Hematopoietic multipotent progenitor cell (in vitro differentiated cells): ENCODE measurements at places on chromosomes 3 and 15.

- DNase-seq = no peak
Observed at GRCh38 chr15:95795386-95795785, 535.1 kb upstream of the NR2F2 start.

DNA sequence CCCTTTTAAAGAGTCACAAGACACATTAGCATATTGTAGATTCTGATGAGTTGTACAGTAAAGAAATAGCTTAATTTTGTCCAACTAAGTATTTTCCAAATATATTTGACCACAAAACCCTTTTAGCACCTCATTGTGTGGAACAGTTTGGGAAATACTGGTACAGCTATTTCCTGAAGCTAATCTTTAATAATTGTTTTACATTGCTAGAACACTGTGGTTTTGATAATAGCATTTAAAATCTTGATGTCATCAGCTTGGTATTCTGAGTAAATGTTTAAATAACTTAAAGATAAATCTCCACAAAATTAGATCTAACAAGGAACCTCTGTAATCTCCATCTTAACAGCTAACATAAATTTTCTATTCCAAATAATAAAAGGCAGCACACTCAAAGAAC lies 140.0 kb upstream of the MLF1 start:
- DNase-seq = no peak

DNA sequence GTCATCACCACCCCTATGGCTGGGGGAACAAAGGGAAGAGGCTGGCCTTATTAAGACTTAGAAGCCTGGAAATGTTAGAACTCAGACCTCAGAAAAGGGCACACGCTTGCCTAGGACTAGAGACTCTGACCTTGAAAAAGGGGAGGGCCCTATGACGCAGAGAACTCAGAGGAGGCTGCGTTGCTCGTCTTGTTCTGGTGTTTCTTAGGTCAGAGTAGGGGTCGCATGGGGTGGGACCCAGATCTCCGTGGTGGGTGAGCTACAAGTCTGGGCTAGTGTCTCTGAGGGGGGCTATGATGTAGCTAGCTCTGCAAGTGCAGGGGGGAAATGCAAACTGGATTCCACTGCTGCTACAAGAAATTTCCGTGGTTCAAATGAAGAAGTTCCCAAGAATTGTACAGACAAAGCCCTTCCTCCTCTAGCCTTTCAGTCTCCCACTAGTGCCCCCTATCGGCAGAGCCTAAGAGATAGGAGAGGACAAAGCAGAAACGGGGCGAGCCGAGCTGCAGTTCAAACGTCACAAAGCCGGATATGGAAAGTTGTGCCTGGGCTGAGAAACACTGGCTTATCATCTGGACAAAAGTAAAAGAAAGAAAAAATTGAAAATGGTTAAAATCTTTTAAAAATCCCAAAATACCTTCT lies 392.9 kb upstream of the ROBO2 start:
- no peak for DNase-seq

- no peak for DNase-seq
Observed at GRCh38 chr3:118577055-118577777, 457.4 kb downstream of the IGSF11 start.

GRCh38 chr15:38904298-38904697 lies 339.7 kb upstream of the RASGRP1 start:
- no peak for DNase-seq

- no peak for DNase-seq
Observed at GRCh38 chr3:33425453-33425852, 14.8 kb downstream of the UBP1 start.

DNA sequence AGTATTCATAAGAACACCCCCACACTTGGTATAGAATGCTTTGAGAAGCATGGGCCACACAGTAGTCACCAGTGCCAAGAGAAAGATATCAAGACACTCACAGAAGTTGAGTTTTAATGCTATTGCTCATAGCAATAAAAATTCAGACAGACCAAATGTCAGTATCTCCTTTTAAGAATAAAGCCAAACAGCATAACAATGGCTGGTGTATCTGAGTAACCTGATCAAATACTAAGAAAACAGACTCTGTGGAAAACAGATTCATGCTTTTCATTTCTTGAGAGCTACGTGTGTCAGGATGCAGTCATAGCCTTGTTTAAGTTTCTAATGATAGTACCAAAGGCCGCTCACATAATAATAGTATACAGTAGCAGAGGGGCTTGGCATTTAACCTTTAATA lies 778.5 kb downstream of the MECOM start:
- DNase-seq = no peak

- no peak for DNase-seq
Observed at GRCh38 chr3:70857916-70858315, 545.5 kb upstream of the MDFIC2 start.

DNA sequence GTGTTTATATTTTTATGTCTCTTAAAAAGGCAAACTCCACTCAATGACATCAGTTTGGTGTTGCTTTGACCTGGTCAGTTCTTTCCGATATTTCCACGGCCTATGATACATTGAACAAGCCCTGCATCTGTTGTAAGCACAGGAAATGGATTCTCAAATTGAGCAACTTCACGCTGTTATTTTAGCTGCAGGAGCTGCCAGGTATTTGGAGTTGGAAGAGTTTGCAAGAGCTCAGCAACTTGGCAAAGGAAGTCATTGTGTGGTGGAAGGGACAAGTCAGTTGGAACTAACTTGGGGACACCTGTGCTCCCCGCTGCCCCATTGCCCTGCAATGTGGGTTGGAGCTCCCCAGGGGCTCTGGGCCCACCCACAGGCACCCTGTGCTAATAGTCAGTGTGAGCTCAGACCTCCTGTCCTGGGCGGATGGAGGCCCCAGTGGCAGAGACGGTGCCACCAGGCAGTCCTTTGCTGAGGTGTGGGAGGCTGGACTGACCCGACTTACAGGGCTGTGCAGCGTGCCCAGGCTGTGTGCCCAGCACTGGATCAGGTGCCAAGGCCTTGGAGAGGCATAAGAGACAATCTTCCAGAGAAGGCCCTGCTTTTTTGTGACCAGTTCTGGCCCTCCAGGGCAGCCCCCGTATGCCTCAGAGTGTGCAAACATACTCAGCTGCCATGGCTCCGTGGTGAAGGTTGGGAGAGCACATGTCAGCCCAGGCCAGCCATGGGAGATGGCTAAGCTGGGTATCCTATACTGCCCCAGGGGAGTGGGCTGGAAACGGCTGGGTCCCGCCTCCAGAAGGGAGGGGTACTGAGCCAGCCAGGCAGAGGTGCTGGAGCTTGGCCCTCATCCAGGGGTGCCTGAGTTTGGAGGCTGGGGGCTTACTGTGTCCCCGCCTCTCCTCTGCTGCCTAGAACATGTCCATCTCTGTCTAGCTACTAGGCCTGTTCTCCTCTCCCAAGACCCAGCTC lies 43.5 kb downstream of the KY start:
- no peak for DNase-seq

DNA sequence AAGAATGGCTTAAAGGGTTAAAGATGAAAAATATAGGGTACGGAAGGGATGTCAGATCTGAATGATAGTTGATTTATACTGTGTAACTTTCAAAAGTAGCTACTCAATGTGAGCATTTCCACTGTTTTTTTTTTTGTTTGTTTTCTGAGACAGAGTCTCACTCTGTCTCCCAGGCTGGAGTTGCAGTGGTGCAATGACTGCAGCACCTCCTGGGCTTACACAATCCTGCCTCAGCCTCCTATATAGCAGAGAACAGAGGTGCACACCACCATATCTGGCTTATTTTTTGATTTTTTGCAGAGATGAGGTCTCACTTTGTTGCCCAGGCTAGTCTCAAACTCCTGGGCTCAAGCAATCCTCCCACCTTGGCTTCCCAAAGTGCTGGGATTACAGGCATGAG lies 9.9 kb upstream of the PXK start:
- no peak for DNase-seq

- DNase-seq = peak; percentile 97
Observed at GRCh38 chr3:37458162-37459120, 284.1 kb upstream of the LRRFIP2 start.

- DNase-seq = no peak
Observed at GRCh38 chr3:146498002-146498736, 28.8 kb upstream of the PLSCR2 start.

- peak; percentile 22 for DNase-seq
Observed at GRCh38 chr3:169984292-169984691, 17.7 kb downstream of the SEC62 start.

GRCh38 chr15:62391641-62392262 lies 226.7 kb upstream of the C2CD4B start:
- DNase-seq = peak; percentile 33

DNA sequence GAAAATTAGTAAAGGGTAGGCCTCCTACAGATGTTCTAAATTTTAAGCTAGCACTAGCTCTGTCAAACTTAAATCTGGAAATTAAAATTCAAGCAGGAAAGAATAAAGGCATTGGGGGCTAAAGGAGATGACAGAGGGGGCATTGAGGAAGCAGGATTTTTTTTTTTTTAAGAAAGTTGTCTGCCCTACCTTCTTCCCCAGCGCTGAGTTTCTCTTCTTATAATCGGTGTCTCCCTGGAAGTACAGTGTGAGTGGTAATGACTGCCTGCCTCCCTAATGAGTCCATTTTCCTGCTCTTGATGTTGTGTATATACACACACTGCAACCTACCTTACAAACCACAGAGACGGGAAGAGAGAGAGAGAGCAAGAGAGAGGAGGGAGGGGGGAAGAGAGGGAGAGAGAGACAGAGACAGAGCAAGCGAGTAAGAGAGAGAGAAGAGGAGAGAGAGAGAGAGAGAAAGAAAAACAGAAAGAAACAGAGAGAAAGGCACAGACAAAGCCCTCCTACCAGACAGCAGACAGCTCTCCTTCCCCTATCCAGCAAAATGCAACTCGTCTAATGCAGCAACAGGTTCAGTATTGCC lies 47.0 kb downstream of the ZBTB20 start:
- DNase-seq = peak; percentile 58

GRCh38 chr3:84547207-84547606 lies 411.6 kb upstream of the CADM2 start:
- no peak for DNase-seq

- DNase-seq = no peak
Observed at GRCh38 chr3:165827883-165828282, 9.3 kb downstream of the BCHE start.

- DNase-seq = no peak
Observed at GRCh38 chr3:194497799-194498575, 11.2 kb upstream of the ATP13A3 start.

DNA sequence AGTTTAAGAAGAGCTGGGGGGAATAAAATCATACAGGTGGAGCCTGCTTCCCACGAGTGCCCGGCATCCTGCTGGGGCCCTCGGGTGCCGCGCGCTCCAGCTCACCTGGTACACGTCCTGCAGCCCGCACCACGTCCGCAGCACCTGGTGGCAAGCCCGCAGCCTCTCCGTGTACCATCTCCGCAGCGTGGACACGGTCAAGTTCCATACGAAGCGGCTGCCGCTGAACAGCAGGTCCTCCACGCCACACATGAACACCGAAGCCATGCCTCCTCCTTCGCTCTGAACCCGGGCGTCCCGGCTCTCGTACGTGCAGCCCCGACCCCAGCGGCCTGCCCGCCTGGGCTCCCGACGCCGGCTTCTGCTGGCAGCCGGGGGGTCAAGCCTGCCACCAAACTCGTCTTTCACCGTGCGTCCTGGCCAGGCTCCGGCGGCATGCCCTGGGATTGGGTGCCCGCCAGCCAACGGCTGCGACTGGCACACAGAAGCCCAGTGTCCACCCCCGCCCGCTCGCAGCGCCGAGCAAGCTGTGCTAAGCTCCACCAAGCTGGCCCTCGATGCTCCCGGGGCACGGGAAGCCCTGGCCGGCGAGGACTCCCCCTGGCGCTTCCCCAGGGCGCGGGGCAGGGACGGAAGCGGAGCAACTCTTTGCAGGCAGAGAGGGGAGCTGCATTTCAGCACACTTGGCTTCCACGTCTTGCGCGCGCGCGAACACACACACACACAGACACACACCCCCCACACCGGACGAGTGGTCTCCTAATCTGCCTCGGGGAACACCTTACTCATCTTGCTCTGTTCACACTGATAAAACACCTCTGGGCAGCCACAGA lies at the start of gene FRMD4B:
Gene FRMD4B (minus strand): TSS at position 366 of the 833 bp plus-strand sequence. CDS start 99 bp downstream, at position 267.
- DNase-seq = peak; percentile 70

DNA sequence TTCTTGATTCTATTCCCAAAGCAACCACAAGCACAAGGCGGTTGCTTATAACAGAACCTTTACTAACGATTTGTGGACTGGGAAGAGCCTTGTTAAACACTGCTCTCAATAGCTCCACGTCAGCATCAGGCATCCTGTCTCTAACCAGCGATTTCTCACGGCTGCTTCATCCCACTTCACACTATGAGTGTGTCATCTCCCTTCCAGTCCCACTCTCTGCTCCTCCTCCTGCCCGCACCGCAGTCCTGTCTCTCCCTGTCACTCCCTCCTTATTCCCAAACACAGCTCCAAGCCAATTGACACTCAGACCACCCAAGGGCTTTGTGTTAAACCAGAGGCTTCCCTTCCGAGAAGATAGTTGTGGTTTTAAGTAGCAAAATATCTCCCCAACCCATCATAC lies 94.8 kb downstream of the ABHD5 start:
- no peak for DNase-seq

GRCh38 chr3:178895178-178895789 lies 176.3 kb downstream of the ZMAT3 start:
- no peak for DNase-seq

DNA sequence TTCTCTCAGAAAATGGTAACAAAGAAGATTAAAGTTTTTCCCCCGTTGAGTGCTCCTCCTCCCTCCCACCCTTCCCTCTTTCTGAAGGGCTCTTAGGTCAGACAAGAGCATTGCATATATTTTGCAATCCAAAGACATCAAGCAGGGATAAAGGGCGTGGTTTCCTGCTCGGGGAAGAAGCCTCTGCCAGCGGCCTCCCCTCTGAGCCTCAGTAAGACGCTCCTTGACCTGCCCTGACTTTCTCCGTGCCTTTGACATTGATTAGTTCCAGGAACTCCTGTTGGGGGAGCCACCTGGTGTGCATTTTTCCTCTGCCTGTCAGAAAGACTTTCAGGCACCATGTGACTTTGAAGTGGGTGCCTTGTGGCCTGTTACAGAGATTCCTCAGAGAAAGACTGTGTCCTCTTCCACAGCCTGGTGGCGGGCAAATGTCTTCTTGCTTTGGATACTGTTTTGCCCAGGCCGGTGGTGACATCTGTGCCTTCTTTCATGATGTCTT lies 87.2 kb upstream of the TBL1XR1 start:
- DNase-seq = no peak
